NCI-H1092 treated with DMSO at 0.1 percent for 48 hours (cell line): ENCODE measurements at places on chromosomes 2 and 18.

GRCh38 chr2:69742322-69742952 is 503 bp downstream of the ANXA4 start:
- DNase-seq: no peak

- DNase-seq: no peak
These were observed 154.7 kb downstream of the RBM43 start for GRCh38 chr2:151106805-151107506.

DNA sequence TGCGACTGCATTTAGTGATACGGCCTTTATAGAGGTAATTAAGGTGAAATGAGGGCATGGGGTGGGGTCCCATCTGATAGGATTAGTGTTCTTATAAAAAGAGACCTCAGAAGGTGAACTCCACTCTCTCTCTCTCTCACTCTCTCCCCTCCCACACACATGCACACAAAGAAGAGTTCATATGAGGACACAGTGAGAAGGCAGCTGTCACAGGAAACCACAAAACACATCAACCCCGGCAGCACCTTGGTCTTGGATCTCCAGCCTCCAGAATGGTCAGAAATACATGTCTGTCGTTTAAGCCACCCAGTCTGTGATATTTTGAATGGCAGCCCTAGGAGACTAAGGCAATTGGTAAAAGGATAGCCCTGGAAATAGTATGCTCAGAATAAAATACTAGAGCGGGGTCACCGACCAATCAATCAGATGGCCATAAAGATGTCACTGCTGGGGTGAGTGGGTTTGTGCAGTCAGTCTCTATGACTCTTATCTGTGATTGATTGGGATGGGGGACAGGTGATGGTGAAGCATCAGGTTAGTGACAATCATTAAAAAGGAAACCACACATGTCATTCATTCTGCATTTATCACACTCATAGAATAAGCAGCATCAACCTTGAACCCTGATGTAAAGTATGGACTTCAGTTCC is 118.9 kb upstream of the POU3F3 start:
- no peak for DNase-seq

DNA sequence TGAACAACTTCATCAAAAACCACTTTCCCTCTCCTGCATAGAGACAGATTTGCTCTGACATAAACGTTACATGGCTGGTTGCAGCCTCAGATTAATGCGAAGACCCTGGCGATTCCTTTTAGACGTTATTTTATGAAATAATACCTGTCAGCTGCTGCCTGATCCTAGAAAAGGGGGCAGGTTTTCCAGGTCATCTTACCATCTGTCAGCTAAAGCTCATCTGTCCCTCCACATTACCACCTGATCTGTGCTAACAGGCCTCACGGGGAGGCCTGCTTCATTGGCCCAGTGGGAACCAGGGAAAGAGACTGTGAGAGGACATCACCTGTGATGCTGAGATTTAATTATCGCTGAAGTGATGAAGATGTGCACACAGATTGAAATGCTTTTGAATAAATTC is 261.0 kb downstream of the ARHGAP15 start:
- no peak for DNase-seq

- no peak for DNase-seq
These were observed 13.4 kb downstream of the SERPINB7 start for GRCh38 chr18:63788447-63789096.

DNA sequence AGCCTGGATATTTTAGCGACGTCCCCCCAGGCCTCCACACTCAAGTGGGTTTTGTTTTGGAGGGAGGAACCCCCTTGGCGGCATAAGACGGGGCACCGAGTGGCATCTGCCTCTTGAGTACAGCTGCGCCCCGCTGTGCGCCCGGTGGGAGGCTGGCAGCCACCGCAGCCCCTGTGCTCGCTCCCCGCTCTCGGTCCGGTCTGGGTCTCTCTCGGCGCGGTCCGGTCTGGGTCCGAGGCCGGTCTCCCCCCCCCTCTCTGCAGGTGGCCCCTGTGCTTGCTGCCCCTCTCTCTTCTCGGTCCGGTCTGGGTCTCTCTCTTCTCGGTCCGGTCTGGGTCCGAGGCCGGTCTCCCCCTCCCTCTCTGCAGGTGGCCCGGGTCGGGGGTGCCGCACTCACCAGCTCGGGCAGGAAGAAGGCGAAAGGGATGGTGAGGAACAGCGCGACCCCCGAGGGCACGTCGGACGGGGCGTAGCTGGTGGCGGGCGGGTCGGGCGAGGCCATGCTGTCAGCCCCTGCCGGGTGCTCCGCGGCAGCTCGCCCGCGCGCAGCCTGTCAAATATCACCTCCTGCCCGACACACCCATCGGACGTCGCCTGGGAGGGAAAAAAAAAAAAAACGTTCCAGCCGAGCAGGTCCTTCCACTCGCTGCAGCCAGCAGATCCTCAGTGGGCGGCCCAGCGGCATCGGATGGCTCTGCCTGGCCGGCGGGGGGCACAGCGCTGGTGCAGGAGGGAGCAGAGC is at the start of gene MALL:
Gene MALL (minus strand): TSS at position 532 of the 742 bp plus-strand sequence. CDS start 30 bp downstream, at position 502.
- DNase-seq: no peak

DNA sequence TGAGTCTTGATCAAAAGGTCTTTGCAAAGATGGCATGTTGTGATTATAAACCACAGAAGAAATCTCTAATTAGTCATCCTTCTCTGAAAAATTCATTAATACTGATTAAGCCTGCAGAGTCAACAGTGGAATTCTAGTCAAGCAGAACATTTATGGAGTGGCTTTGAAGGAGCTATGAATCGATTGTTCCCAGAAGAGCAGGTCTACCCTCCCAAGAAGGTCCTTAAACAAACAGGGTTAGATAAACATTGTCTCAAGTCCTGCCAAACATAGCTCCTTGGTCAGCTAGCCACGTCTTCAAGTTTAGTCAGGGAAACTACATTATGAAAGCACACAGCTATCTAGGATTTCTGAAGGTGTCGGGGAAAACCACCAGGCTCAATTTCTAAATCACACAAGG is 88.9 kb downstream of the ITGA4 start:
- DNase-seq: no peak

- no peak for DNase-seq
These were observed 96.2 kb downstream of the MEIS1 start for GRCh38 chr2:66531155-66531554.

- no peak for DNase-seq
These were observed 639.6 kb downstream of the IRS1 start for GRCh38 chr2:226159875-226160479.

- no peak for DNase-seq
These were observed 75.5 kb upstream of the ODC1 start for GRCh38 chr2:10523406-10524189.

DNA sequence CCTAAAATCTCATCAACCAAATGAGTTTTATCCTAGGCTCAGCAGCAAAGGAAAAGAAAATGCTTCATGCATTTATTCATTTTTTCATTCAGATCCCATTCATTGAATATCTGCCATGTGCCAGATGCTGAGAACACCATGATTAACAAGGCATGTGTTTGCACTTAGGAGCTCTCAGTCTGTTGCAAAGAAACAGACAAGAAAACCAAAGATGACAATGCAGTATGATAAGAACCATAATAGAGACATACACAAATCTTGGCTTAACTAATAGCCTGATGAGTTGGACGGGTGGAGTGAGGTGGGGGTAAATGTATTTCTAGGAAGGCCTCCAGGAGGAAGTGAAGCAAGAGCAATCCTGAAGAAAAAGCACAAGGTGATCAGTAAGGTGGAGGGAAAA is 177.8 kb upstream of the SCN7A start:
- no peak for DNase-seq

GRCh38 chr2:236205867-236206645 is 37.9 kb upstream of the GBX2 start:
- no peak for DNase-seq

DNA sequence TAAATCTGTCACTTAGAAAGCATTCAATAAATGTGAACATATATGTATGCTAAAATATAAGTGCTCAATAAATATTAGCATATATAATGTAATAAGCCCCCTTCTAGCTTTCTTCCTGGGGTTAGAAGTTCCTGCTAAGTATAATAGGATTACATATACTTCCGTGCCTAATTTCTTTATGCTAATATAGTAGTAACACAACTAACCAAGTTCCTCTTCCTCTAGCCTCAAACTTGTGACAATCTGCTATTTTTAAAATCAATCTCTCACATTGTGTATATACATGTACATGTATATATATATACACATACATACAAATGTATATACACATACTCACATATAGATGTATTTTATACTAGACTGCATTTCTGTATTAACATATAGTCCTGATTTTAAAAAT is 32.2 kb downstream of the TLK1 start:
- no peak for DNase-seq

DNA sequence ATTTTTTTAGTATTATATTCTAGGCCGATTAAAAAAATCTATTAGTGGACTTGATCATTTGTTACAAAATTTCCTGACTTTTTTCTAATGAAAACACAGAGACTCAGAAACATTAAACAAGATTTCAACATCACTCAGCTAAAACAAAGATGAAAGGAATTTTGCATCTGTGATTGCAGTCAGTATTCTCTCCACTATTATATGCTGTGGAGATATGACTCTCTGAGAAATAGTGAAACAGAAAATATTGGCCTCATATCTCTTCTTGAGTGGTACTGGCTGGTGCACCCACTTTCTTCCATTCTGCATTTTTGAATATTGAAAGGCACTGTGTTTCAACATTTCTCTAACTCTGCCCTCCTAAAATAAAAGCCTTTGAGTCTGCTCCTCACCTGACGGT is 914.2 kb downstream of the TSN start:
- DNase-seq: no peak

- DNase-seq: peak; percentile 2
These were observed 31.4 kb upstream of the CHN1 start for GRCh38 chr2:175036582-175037018.

- DNase-seq: no peak
These were observed 11.3 kb downstream of the MAL start for GRCh38 chr2:95036596-95037383.

GRCh38 chr2:216991563-216991962 is 131.7 kb upstream of the TNP1 start:
- no peak for DNase-seq

DNA sequence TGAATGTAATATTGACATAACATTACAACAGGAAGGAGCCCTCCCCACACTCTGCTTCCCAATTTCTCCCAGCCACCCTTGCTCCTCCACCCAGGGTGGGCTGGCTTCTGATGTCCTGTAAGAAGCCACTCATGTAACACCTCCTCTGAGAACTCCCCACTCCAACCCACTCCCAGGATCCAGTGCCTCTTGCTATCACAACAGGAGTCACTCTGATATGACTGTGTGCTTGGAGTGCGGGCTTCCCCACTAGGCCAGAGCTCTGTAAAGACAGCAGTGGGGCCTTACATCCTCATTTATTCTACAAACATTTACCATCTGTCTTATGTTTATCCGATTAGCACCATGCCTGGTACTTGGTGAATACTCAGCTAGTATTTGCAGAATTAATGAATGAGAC is 65.1 kb downstream of the PTGR3 start:
- no peak for DNase-seq

DNA sequence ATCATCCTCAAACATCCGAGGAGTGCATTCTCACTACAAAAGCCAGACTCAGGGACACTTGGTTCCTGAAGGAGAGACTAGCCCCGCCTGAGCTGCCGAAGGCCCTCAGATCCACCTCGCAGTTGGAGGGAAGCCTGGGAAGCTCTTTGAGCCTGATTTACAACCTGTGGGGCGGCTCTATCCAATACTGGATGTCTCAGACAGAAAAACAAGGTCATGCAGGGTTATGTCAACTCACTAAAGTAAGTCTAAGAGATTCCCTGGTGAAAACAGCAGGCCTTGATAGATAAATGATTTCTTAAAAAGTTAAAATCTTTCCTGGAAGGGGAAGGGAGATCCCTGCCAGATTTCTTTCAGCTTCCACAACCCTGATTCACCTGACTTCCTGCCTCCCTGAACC is 284.3 kb downstream of the CYP26B1 start:
- no peak for DNase-seq

GRCh38 chr18:2515908-2516625 is 55.2 kb downstream of the METTL4 start:
- no peak for DNase-seq

DNA sequence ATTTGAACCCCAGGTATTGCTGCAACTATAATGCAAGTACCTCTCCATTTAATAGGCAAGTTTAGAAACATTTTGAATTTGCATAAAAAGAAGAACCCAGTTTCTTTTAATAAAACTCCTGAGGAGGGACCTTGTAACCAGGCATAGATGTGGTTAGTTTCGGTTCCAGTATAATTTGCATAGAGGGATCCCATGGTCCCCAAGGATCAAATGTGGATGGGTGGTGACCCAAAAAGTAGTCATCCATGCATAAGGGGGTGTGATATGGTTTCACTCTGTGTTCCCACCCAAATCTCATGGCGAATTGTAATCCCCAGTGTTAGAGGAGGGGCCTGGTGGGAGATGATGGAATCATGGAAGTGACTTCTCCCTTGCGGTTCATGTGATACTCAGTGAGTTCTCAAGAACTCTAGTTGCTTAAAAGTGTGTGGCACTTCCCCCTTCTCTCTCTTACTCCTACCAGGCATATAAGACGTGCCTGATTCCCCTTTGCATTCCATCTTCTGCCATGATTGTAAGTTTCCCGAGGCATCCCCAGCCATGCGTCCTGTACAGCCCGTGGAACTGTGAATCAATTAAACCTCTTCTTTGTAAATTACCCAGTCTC is 40.2 kb upstream of the SKA1 start:
- DNase-seq: no peak

DNA sequence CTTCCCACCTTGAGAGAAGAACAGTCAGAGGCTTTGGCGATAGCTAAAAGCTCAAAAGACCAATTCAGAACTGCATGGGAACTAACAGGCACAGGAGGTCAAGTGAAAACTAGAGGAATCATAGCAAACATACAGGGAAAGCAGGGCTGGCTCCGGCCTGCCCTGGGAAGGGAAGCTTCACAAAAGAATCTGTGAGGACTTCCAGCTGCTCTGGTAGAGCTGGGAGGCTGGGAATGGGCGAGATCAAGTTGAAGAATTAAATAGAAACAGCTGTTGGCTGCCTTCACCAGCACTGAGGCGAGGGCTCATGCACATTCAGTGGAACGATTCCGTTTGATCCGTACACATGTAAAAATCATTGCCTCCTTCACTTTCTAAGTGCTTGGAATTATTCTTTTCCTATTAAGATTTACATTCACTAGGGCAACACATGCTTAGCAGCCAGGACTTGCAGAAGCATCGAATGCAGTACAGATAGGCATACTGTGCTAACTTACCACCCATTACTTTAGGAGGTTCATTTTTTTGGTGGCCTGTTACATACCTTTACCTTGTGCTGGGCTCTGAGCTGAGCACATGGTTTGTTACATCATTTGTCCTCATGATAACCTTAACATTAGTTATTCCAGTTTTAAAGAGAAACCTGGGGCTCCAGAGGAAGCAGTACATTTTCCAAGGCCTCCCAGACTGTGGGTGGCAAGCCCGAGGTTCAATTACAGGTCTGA is 125.4 kb upstream of the RNF152 start:
- no peak for DNase-seq

GRCh38 chr2:233846387-233847247 is 7.7 kb downstream of the HJURP start:
- no peak for DNase-seq

- no peak for DNase-seq
These were observed 38.4 kb downstream of the PPM1B start for GRCh38 chr2:44207102-44207501.

GRCh38 chr2:105515581-105516415 is 116.9 kb upstream of the FHL2 start:
- DNase-seq: peak; percentile 24

- no peak for DNase-seq
These were observed 81.2 kb downstream of the PLCL1 start for GRCh38 chr2:197885587-197885986.
